ENCODE measurements at places on chromosomes 5 and 9.

DNA sequence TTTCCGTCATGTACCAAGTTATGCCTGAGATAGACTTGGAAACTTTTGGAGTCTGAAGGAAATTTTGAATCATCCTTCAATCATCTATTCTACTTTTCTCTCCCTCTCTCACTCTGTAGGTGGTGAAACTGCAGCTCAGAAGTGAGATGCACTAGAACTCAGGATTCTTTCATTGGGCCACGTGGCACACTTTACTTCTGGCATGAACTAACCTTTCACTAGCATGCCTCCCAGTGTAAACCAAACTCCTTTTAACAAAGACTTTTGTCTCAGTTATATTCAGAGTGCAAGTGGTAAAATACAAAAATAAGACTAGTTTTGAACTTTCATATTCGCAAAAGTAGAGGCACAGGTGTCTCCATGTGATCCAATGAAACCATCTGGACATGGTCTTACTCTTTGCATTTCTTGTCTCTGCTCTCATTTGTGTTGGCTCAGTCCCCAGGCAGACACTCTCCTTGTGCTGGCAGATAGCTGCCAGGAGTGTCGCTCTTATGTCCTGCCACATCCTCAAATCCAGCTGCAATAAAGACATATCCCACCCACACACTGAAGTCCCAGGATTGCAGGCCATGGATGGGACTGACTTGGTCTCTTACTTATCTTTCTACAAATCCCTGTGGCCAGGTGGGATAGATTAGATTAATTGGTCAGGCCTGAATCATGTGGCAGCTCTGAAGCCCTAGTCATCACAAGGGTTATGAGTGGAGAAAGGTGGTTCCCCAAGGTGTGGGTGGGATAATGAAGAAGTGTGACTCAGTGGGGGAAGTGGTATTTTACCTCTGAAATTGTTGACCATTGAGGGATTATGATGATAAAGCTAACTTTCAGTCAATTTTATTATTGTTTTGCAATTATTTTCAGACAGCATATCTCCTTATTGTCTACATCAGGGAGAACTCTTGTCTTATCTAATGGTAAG is 267.5 kb downstream of the GABRB2 start:
- no peaks in the 10 kb centered on the region for H3K4me1 ChIP-seq
- H3K36me3 ChIP-seq: no peaks in the 10 kb centered on the region
- H3K4me3 ChIP-seq: no peak overlapping the region
- DNase-seq: no peak

DNA sequence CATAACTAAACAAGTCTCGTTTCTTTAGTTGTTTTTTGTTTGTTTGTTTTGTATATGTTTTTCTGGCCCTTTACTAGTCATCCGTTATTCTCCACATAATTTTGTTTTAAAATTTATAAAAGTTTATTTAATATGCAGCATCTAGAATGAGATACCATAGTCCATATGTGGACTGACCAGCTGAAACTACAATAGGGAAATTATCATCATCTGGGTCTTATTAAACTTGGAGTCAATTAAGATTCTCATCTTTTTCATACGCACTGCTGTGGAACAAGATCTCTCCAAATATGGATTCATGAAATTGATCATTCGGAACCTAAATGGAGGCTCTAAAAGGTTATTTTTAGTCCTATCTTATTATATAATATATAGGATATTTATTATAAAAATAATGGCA is 99.3 kb downstream of the FGF1 start:
- no peak overlapping the region for H3K27ac ChIP-seq
- H3K27me3 ChIP-seq: no peaks in the 10 kb centered on the region
- H3K36me3 ChIP-seq: no peaks in the 10 kb centered on the region
- no peak for DNase-seq
- H3K4me3 ChIP-seq: no peak overlapping the region

- H3K27me3 ChIP-seq: no peaks in the 10 kb centered on the region
- H3K4me3 ChIP-seq: no peak overlapping the region
- H3K27ac ChIP-seq: no peak overlapping the region
- 0 out of 2 replicates have a peak, but pooled peaks cover 8% of the 10 kb centered on the region for H3K36me3 ChIP-seq
- DNase-seq: no peak
- H3K4me1 ChIP-seq: peaks cover 11% of the 10 kb centered on the region
Observed at GRCh38 chr5:82072138-82072537, 100.3 kb downstream of the ATG10 start.

DNA sequence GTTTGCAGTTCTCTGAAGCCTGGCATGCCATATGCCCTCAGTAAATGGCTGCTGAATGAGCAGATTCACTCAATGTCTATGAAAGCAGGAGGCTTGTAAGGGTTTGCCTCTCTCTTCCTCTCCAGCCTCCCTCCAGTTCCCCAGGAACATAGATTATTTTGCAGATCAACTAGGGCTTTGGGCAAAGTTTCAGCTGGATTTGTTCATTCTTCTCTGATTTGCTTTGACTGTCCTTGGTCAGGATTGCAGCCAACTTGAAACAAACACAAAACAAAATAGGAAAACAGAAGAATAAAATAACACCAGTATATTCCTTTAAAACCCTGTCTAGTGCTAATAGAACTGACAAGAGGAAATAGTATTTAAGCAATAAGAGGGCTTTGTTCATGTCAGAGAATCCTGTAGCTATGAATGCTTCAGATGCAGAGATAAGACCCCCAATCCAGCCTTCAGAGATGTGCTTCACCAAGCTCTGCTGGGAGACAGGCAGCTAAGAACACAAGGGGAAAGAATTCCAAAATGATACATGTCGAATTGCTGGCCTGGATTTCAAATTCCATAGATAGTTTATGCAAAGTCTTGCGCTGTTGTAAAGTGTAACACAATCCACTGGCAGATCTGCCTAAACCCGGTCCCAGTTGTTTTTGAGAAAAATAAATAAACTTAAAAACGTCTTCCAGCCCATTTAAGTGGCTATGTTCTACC is 174.3 kb downstream of the PAPPA start:
- no peak overlapping the region for H3K27ac ChIP-seq
- no peaks in the 10 kb centered on the region for H3K27me3 ChIP-seq
- no peak for DNase-seq

DNA sequence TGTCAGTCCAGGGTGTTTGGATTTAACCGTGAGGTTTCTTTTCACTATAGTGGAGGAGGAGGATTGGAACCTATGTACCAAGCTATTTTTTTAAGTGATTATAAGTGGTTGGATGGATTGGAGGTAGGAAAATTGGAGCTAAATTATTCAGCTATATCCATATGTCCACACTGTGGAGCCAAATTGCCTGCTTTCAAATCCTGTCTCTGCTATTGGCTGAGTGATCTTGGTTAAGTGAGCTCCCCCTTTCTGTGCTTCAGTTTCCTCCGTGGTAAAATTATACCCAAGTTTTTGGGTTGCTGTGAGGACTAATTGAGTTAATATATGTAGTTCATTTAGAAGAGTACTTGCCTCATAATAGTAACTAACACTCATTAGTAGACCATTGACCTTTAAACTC is 2.5 kb downstream of the CENPP start:
- DNase-seq: no peak
- no peak overlapping the region for H3K4me3 ChIP-seq
- peaks cover 12% of the 10 kb centered on the region for H3K36me3 ChIP-seq
- H3K27ac ChIP-seq: no peak overlapping the region
- peaks cover 34% of the 10 kb centered on the region for H3K4me1 ChIP-seq

GRCh38 chr9:136668983-136669790 is 6.5 kb downstream of the EGFL7 start:
- H3K27me3 ChIP-seq: no peaks in the 10 kb centered on the region
- peak; percentile 18 for DNase-seq
- H3K4me1 ChIP-seq: no peaks in the 10 kb centered on the region
- no peak overlapping the region for H3K27ac ChIP-seq
- H3K4me3 ChIP-seq: no peak overlapping the region

DNA sequence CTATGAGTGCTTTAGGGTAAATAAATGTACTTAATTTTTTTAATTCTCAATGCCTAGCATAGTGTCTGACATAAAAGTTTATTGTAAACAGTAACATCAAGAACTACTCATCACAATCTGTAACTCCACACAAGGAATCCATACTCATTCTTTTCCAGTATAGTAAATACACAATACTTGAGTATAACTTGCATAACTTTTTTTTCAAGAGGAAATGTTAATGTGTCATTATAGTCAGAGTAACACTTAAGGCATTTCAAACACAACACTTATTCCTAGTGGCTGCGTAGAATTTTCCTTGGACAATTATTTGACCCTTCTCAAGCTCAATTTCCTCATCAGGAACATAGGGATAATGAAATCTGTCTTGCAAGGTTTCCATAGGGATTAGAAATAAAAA is 584.3 kb downstream of the CAAP1 start:
- DNase-seq: no peak
- H3K36me3 ChIP-seq: no peaks in the 10 kb centered on the region
- no peak overlapping the region for H3K4me3 ChIP-seq

- H3K27ac ChIP-seq: no peak overlapping the region
- no peaks in the 10 kb centered on the region for H3K36me3 ChIP-seq
- no peak overlapping the region for H3K4me3 ChIP-seq
- peaks cover 14% of the 10 kb centered on the region for H3K4me1 ChIP-seq
- H3K27me3 ChIP-seq: peaks cover 25% of the 10 kb centered on the region
Observed at GRCh38 chr5:132782101-132782500, 5.1 kb upstream of the SEPTIN8 start.

DNA sequence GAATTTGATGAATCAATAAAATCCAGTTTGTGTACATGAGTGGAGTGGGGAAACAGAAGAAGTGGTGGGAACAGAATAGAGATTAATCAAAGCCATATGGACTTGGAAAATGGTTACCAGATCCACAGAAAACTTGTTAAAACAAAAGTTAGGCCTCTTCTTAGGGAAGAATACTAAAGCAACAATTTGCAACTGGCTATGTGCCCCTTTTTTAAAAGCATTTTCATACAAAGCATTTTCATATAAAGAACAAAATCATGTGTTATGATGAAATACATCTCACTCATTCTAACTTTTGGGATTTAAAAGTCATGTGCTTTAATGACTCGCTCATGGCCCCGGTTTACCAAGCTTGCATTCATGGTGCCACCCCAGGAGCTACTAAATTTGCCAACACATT is 276.9 kb downstream of the EFNA5 start:
- no peak for DNase-seq
- no peak overlapping the region for H3K4me3 ChIP-seq
- H3K4me1 ChIP-seq: peaks cover 13% of the 10 kb centered on the region
- no peaks in the 10 kb centered on the region for H3K27me3 ChIP-seq

GRCh38 chr9:354453-354852 is 139.8 kb downstream of the DOCK8 start:
- no peak for DNase-seq
- H3K4me1 ChIP-seq: no peaks in the 10 kb centered on the region
- no peaks in the 10 kb centered on the region for H3K27me3 ChIP-seq
- H3K27ac ChIP-seq: no peak overlapping the region

DNA sequence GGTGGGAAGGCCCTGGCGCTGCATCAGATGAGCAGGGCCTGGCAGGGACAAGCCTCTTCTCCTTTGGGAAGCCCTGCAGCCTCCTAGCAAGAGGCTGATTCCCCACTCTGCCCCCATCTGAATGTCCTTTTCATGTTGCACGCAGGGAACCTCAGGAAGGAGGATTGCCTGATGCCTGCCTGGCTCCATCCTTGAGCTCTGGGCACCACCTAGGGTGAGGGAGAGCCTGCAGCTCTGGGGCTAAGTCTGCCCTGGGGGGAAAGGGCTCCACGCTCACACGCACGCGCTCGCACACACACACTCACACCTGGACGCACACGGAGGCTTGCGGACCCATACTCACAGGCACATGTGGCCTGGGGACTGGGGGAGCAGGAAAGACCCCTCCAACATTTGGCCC is 86.6 kb downstream of the LMX1B start:
- no peaks in the 10 kb centered on the region for H3K27me3 ChIP-seq
- no peak overlapping the region for H3K27ac ChIP-seq
- H3K36me3 ChIP-seq: no peaks in the 10 kb centered on the region
- no peak overlapping the region for H3K4me3 ChIP-seq
- DNase-seq: no peak

DNA sequence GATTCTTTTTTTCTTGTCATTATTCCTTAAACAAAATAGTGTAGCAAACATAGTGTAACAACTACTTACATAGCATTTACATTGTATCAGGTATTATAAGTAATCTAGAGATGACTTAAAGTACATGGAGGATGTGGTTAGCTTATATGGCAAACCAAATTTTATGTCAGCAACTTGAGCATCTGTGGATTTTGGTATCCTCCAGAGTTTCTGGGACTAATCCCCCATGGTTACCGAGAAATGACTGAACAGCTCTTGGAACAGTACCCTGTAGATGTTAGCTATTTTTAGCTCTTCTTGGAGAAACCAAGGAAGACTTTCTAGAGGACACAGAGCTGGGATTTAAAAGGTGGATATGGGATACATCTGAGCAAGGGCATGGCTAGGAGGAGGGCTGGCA is 157.6 kb upstream of the KLF4 start:
- no peaks in the 10 kb centered on the region for H3K4me1 ChIP-seq
- H3K27me3 ChIP-seq: no peaks in the 10 kb centered on the region
- H3K36me3 ChIP-seq: no peaks in the 10 kb centered on the region
- DNase-seq: no peak

DNA sequence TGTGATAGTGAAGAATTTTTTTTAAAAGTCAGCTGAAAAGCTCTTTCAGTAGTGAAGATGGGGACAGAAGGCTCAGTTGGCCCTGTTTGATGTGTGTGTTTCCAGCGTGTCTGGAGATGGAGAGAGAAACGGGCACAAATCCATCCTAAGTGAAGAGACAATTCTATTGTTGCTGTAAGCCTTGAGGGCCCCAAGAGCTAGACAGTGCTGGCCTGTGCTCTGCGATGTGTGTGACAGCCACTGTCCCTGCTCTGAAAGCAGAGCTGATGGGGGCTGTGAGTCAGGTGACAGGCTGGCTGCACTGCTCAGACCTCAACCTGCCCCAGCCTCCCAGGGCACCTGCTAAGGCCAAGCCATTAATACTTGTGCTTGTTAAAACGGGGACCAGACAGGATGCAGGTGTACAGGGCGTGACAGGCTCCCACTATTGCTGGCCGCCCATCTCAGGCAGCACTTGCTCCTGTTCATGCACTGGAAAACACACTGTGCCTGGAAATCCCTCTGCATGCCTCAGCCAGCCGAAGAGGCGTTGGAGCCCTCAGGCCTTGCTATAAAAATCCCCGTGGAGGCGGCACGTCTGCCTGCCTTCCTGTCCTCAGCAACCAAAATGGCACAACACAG is 44.6 kb upstream of the SEMA4D start:
- H3K4me1 ChIP-seq: peaks cover 22% of the 10 kb centered on the region
- DNase-seq: no peak
- peak overlapping the region; percentile 7 for H3K27ac ChIP-seq
- no peaks in the 10 kb centered on the region for H3K27me3 ChIP-seq
- no peaks in the 10 kb centered on the region for H3K36me3 ChIP-seq

DNA sequence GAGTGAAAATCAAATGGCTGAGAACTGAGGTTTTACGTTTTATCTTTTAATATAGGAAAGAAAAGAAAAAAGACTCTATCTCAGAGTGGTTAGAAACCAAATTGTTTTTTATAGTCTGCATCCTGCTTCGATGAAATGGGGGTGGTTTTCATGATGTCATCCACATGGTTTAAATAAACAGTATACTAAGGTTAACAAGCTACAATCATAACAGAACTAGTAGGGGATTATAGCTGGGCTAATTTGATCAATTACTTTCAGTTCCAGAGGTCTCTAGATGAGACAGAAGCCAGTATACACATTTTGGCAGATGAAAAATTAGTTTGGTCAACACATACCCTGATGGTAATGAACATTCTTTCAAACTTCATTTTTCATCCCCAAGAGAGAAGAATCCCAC is 106.3 kb upstream of the SNX2 start:
- no peaks in the 10 kb centered on the region for H3K4me1 ChIP-seq
- no peak overlapping the region for H3K4me3 ChIP-seq
- H3K27ac ChIP-seq: no peak overlapping the region
- no peaks in the 10 kb centered on the region for H3K27me3 ChIP-seq
